ENCODE measurements at places on chromosomes 3 and 15.

- no peak for DNase-seq
Observed at GRCh38 chr15:60782316-60782715, 303.4 kb upstream of the ICE2 start.

GRCh38 chr15:42716626-42717025 is 20.3 kb downstream of the CDAN1 start:
- DNase-seq, result no peak

DNA sequence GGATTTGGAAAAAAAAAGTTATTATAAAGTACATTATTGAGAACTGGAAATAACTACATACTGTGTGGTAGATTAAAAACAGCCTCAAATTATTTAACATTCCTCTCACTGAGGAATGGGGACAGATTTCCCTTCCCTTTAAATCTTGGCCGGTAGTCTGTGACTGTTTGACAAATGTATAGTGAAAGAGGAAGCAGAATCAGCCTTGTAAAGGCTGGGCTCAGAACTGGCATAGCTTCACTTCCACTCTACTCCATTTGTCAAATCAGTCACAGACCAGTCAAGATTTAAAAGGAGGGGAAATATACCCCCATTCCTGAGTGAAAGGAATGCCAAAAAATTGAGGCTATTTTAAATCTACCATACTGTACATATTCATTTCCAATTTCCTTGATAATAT is 18.2 kb upstream of the B4GALT4 start:
- no peak for DNase-seq

GRCh38 chr15:60993948-60994347 is 235.2 kb downstream of the RORA start:
- DNase-seq, result no peak

- no peak for DNase-seq
Observed at GRCh38 chr15:41932101-41932500, 38.2 kb upstream of the SPTBN5 start.

- no peak for DNase-seq
Observed at GRCh38 chr15:26841514-26841913, 25.3 kb upstream of the GABRA5 start.

- no peak for DNase-seq
Observed at GRCh38 chr15:26891448-26892181, 24.8 kb downstream of the GABRA5 start.

DNA sequence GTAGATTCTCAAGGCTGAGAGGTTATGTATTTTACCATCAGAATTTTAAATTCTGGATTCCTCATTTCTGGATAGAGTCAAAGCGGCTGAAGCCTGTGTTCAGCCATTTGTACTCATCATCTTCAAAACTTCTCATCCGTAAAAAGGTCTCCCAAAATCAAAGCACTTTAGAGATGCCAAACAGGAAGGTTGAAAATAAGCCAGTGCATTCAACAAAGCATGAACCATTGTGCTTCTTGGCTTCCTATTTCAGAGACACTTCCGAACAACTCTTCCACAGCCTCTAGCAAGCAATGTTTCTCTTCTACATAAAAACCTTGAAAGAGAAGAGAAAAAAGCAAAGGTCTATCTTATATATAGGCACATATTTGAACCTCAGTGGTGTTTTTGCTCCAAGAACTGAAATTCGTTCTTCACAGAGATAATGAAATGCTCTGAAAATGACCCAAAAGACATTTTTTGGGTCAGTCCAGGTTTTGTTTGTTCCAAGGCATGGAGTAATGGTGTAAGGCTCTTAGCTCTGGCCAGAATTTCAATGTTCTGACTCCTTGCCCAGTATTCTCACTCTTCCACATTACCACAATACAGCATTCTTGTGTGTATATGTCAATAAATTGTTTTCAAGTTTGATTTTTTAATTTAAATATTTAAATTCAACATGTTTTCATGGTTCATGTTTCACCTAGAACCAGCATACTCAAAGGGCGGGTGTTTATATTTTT is 163.1 kb downstream of the STAC start:
- DNase-seq, result no peak

GRCh38 chr3:30221619-30222018 is 384.8 kb upstream of the TGFBR2 start:
- DNase-seq, result no peak

GRCh38 chr3:10912786-10913185 is 79.8 kb upstream of the SLC6A1 start:
- DNase-seq, result no peak

- no peak for DNase-seq
Observed at GRCh38 chr3:30721314-30721634, 114.9 kb downstream of the TGFBR2 start.

GRCh38 chr3:193236599-193236998 is 4.4 kb upstream of the PLAAT1 start:
- no peak for DNase-seq

DNA sequence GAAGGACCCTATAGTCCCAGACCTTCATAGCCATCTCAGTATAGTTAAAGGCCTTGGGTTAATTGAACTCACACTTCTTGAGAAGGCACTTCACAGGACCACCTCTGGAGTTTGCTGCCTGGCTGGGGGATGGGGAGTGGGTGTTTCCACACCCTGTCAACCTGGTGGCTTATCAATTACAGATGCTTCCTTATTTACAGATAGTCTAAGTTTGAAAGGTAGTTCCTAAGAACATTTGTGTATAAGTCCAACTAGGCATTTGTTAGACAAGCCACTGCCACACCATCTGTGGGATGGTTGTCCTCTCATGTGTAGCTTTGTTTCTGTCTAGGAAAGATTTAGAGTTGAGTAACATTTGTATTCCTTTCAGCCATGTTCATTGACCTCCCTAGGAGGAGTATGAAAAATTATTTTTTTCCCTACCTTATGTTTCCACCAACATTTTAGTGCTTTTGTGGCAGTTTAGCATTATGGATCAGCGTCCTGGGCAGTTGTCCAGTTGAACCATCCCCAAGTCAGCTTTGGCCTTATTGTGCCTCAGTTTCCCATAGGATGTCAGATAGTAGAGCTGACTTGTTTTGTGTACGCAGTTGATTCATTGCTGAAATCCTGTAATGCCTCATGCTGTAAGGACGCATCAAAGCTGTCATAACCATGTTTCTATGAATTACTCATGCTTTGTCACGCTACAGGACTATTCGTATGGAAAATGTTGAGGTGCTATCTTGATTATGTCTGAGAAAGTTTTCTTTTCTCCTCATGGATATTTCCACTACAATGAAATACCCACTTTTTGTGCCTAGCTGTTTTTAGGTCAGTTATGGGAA is 21.2 kb upstream of the SIAH2 start:
- DNase-seq, result no peak

DNA sequence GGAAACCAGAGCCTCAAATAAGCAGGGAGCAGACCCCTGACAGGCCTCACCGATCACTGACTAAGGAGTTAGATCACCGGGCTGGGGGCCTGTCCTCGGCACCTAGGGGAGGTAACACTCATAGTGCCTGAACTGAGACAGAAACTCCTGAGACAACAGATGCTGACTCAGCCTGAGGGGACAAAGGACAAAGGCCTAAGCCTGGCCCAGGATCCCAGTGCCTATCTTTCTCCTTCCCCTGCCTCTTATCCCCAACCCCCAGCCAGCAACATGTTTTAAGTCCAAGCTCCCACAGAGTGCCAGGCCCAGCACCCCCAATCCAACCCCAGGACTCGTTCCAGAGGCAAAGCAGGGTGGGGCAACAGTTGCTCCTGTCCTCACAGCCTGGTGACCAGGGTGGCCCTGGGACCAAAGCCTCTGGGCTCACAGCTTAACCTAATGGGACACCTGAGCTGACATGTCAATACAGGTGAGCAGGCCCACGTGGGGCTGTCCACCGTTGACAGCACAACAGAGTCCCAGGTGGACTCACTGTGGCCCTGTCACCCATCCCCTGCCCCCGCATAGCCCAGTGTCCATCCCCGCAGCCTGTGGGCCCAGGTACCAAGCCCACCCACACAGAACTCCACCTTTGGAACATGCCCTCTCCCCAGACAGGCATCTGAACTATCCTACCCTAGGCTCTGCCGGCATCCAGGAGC is 37.4 kb downstream of the ADCY5 start:
- DNase-seq, result no peak

GRCh38 chr15:51203797-51204196 is 109.1 kb upstream of the TNFAIP8L3 start:
- DNase-seq, result no peak

GRCh38 chr3:177557548-177557947 is 360.3 kb upstream of the TBL1XR1 start:
- DNase-seq, result no peak

DNA sequence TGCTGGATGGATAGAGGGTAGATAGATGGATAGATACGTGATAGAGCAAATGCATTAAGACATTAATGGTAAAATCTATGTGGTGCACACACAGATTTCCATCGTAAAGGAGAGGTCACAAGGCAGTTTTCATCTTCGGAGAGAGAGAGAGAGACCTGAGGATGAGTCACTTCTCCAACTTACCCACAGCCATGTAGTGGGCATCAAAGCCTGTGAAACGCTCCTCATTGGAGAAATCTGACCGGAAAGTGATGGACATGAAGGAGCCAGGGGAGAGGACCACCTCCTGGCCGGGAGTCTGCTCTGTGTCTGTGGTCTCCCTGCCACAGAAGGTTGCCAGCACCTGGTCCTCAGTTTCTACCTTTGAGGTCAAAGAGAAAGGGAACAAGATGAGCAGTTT is 29.2 kb downstream of the MASP1 start:
- no peak for DNase-seq

GRCh38 chr3:71786551-71786950 is 1.6 kb upstream of the PROK2 start:
- DNase-seq, result no peak

- DNase-seq, result no peak
Observed at GRCh38 chr15:25829073-25829472, 34.1 kb downstream of the ATP10A start.

DNA sequence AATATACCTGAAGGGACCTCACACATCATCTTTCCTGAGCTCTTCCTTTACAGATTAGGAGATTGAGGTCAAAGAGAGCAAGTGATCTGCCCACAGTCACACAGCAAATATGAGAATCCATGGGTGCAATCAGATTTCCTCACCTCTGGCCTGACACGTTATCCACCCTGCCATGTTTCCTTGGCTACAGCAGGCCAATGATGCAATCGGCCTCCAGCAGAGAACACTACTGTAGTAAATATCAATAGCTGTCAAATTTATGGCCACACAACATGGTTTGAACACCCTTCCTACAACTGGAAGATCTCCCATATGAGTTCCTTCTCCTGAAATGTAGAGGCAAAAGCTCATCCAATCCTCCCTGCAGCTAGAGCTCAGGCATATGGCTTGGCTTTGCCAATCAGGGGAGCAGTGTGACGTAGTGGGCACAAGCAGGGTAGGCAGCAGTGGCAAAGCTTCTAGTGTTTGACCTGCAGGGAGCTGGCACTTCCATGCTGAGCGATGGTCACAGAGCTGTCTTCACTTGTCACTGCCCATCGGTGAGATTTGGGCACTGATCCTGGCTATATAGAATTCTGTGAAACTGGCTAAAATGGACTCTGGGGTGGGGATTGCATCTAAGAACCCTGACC is 271.3 kb downstream of the TJP1 start:
- DNase-seq, result no peak

DNA sequence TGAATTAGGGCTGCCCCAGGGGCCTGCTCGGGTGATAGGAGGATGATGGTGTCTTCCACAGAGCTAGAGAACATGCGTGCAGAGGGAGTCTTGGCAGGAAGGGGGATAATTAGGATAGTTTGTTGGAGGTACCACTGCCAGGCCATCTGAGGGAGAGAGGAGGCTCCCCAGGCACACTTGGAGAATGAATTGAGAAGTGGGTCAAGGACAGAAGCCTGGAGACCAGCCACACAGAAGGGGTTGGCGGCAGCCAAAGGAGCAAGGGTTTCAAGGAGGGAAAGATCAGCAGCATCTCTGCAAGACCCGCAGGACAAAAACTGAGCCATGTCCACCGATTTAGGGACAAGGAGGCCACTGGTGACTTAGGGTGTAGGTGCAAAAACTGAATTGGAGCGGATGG is 6.9 kb downstream of the SLC28A1 start:
- DNase-seq, result no peak

DNA sequence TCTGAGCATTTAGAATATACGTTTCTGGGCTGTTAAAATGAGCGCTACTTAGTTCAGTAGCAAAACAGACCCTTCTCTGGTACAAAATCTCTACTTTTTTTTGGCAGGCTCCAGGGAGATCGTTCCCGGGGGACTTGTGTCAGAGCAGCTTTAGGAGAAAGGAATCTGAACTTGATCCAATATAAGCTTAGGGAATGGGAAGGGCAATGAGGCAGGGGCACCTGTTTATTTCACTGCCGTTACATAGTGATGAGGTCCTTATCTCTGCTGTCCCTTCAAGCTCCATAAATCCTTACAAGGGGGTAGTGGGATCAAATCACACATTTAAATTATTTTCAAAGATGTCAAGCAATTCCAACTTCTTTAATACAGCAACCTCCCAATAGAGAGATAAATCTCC is 128.7 kb upstream of the BNIP2 start:
- DNase-seq, result no peak

GRCh38 chr3:114706591-114707232 is 412.9 kb downstream of the TIGIT start:
- DNase-seq, result no peak

DNA sequence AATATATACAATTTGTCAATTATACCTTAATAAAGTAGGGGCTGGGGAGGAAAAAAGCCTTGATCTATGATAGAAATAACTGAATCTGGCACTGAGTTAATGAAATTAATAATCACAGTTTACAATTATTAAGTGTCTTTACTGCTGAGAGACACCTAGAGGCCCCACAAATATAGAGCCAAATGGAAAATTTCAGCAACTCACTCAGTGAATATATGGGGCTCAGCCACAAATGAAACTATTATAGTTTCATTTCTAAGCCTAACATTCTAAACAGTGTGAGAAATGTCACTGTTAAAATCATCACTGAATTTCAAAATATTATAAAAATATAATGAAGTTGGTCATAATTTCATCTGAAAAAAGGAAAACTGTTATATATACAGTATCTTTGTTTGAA is 40.3 kb downstream of the GNB4 start:
- no peak for DNase-seq

GRCh38 chr3:128491691-128491940 is 1.4 kb downstream of the GATA2 start:
- DNase-seq, result no peak

DNA sequence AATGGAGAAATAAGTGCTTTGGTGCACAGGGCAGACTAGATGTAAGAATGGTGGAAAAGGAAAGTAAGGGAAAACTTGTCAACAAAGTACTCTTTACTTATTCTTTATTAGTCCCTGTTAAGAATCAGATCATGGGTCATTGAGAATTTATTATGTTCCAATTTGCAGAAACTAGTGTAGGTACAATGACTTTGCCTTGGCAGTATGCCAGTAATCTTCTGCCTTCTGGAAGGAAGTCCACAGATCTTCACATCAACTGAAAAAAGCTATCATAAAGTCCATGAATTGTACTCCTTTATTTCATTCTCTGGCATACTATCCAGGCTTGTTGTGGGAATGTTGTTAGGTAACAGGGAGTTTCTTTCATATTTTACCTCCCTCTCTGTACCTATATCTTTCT is 88.2 kb upstream of the FLNB start:
- no peak for DNase-seq

- no peak for DNase-seq
Observed at GRCh38 chr3:31277582-31277981, 255.1 kb upstream of the STT3B start.

- DNase-seq, result no peak
Observed at GRCh38 chr3:18720543-18720942, 295.4 kb upstream of the SATB1 start.

- DNase-seq, result no peak
Observed at GRCh38 chr15:88812133-88812532, 8.9 kb downstream of the ACAN start.

Measured in CD4-positive, alpha-beta T cell treated with Interferon gamma for 1 hour (primary cell).